Epithelial cell of esophagus (primary cell): ENCODE measurements at places on chromosomes 7 and 10.

GRCh38 chr10:114715171-114715670 lies 57.1 kb upstream of the ABLIM1 start:
- no peak for DNase-seq

DNA sequence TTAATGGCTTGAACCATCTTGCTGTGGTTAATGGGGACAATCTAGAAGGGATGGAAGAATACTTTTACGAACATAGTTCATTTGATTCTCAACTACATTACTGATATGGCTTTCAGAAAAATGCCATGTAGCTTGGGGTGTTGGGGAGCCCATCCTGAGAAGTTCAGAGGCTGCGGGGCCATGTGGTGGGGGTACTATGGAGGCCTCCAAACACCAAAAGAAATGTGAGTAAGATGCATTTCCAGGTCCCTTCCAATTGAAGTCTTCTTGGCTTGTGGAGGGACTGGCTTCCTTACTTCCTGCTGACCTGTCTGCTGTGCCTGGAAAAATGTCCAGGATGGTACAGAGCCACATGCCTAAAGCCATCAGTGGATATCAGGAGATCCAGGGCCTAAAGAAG lies 1.6 kb upstream of the MBL2 start:
- no peak for DNase-seq

- no peak for DNase-seq
Observed at GRCh38 chr7:44107116-44107960, 3.2 kb downstream of the AEBP1 start.

DNA sequence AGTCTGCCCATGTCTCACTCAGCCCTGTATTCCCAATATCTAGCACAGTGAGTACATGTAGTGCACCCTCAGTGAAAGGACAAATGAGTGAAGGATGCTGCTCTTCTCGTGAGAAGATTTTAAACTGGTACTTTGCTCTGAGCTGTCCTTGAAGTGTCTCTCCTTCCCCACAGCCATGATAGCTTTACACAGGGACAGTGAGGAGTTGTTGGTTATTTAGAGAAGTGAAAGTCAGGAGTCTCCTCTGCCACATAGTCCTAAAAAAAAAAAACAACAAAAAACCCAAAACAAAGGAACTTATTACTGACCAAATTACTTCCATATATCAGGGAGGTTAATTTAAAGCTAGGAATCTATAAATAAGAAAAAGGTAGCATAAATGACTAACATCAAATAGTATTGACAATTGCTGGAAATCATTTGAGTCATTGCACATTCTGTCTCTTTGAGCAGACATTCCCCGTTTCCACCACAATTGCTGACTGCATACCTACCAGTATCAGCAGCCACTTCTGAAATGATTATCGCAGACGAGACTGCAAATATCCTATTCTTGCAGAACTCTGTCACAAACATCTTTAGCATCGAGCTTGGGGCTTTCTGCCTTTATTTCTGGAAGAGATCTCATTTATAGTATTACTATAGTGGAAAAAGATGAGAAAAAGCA lies 202.1 kb downstream of the PTEN start:
- DNase-seq: no peak
